ENCODE measurements at places on chromosomes 7 and 10.

GRCh38 chr7:147308539-147308938, 1191.9 kb downstream of the CNTNAP2 start:
- no peak for DNase-seq

DNA sequence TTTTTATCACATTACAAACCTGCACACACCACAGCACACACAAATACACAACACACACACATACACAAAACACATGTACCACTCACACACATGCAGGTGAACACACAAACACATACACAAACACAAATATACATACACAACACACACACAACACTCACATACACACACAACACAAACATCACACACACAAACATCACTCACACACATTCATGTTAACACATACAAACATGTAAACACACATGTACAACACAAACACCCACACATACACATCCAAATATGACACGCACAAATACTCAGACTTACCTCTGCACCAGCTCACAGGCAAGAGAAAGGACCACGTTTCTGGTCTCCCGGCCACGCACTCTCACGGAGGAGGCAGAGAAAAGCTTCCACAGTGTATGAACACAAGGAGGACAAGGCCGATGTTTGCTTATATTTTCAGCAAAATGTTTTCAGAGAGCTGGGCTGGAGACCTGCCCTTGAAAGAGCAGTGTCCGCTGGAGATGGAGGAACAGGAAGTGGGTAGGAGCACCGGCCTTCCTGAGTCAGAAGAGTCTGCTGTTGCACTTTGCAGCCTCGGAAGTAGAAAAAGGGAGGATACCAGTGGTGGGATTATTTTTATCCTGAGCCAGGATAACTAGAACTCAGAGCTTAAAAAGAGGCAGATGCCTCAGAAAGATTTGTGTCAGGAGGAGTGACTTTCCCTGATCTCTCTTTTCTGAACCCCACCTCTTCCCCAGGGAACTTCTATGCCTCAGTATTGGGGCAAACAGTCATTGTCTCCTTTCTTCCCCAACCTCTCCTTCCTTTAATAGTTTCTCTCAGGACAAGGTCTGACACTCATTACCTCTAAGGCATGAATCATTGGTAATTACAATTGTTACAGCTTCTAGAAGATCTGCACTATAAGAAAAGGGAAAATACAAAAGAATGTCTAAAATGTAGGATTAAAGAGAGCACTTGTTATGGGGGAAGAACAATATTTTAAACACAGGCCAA, at the start of gene GIMAP6:
TSS of gene GIMAP6 (minus strand) at position 520 of the 999 bp plus-strand sequence. CDS start 2,243 bp downstream, outside the sequence.
- DNase-seq = no peak

DNA sequence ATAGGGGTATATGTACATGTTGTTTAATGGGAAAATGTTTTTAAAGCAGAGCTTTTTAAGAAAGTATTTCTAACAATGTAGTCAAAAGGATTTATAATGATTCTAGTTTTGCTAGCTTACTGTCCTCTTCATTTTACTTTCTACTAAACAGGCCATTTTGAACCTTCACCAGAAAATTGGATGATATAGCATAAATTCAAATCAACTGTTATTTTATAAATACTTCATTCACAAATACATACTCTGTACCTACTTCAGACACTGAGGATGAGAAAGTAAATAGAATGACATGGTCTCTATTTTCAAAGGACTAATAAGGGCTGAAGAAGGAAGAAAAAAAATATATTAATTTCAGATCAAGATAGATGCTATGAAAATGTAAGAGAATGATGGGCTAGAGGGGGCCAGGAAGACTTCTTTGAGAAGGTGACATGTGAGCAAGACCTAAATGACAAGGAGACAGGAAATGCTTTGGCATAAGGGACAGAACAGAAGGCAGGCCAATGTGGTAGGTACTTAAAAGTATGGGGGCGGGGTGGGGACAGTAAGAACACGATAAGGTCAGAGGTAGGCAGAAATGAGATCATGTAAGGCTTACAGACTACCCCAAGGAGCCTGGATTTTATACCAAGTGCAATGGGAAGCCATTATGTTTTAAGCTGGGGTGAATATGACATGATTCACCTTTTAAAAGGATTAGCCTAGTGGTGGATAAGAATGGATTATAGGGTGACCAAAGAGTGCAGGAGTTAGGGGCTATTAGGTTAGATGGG, 5.2 kb downstream of the NAMPT start:
- no peak for DNase-seq

DNA sequence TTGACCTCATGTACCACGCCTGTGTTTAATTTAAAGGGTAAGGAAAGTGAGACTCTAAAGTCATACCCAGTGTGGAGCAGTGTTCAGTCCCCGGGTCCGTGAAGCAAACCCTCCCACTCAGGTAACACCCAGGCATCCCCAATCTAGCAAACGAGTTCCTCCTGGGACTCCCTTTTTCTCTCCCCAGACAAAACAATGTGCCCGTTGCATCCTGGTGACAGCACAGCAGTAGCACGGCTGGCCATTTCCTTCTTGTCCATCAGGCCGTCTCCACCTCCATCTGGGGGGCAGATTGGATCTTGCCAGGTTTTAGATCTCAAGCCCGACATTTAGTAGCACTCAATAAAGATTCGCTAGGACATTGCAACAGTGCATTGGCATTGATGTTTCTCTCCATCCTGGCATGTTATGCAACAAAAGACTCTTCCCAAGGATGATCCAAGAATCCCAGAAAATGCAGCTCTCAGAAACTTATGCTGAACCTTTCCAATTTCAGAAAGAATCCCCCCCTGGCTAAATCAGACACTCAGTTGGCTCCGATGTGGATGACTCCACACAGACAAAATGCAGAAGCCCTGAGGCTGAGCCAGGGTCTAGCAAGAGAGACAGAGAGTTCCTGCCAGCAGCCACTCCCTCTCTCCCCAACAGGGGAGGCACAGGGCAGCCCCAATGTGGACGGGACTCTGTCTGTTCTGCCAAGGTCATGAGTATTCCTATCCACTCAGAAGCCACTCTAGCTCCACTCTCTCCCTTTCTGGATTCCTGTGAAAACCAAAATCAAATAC, 274.5 kb upstream of the MGMT start:
- peak; percentile 79 for DNase-seq

GRCh38 chr10:91536111-91536510, 96.8 kb downstream of the PPP1R3C start:
- DNase-seq = no peak

- DNase-seq = peak; percentile 45
Observed at GRCh38 chr10:13705526-13706174, 118.9 kb downstream of the PRPF18 start.

DNA sequence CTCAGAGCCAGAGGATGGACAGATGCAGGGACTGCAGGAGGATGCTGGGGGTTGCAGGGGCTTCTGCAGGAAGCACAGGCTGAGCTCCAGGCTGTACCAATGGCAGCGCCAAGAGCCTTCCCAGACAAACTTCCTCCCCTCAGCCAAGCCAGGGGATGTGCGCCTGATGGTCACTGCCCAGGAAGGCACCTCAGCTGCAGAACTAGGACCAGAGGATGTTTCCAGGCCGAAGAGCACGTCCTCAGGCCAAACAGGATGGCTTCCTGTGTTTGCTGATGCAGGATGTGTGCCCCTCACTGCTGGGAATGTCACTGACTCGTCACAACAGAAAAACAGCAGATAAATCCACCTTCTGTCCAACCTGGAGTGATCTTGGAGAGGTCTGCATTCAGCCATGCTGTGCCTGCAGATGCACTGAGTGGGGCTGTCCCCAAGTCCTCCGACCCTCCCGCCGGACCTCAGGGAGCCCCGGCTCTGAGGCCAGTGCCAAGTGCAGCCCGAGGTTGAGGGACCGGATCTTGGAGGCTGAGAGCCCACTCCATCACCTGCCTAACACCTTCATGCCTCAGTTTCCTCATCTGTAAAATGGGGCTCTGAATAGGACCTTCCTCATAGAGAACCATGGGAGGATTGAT, 152.5 kb upstream of the CHST15 start:
- DNase-seq = no peak

DNA sequence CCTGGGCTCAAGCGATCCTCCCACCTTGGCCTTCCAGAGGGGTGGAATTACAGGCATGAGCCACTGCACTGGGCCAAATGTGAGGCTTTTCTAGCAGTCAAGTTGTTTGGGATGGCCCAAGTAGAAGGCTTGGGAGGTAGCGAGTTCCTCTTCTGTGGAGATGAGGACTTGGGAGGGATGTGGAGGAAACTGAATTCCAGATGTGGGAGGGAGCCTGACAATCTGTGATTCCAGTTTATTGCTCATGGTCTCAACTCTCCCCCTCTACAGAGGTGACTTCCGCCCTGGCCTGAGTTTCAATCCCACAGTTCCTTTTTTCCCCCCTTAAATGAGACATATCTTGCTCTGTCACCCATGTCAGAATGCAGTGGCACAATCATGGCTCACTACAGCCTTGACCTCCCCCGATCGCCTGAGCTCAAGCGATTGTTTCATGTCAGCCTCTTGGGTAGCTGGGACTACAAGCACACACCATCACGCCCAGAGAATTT, 3.4 kb downstream of the STYXL1 start:
- DNase-seq = no peak

DNA sequence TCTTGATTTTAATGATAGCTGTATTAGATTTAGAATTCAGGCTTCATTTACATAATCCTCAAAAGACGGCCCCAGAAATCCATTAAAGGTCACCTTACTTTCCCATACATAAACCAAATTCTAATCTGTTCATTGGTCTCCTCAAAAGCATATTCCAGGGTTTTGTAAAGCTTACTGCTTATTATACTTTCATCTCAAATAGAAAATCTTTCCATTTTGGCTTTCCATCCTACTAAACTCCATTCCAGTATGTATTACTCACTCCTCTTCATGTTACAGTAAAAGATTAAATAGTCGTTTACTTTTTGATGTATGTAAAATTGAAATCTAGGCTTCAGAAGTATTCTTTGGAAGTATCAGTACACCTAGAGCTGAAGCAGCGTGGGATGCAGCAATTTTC, 143.5 kb upstream of the LRRN3 start:
- no peak for DNase-seq

DNA sequence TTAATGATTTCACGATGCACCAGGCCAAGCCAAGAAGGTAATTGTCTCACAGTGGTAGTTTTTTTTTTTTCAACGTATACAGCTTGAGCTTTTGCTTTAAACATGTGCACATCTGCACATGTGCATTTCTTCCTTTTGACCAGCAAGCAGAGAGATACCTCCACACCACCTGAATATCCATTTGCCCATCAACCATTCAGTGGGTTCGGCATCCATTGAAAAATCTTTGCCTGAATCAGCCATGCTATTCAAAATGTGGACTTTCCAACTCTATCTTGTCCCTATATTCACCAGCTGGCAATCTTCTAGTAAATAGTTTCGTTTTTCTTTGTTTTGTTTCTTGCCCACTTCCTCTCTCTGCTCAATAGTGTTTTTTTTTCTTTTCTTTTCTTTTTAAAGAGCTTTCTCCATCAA, 7.7 kb upstream of the TRA2A start:
- DNase-seq = no peak

GRCh38 chr7:5094641-5095040, 49.0 kb downstream of the RBAK start:
- no peak for DNase-seq

GRCh38 chr7:130274296-130274695, 7.6 kb downstream of the CPA2 start:
- DNase-seq = no peak

DNA sequence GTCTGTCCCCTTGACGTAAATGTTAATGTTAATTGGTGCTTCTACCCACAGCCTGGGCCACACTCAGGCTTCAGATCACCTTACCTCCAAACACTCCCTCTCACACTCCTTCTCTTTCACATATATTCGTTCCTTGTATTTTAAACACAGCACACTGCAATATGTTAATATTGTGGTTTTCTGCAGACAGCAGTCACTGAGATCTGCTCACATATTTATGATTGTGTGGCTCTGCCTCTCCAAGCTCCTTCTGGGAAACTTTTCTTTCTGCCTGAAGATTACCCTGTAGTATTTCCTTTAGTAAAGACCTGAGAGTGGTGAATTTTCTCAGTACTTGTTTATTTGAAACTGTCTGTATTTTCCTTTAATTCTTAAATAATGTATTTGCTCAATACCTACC, 104.7 kb downstream of the VWC2 start:
- no peak for DNase-seq

- DNase-seq = peak; percentile 70
Observed at GRCh38 chr7:42831718-42832522, 80.0 kb downstream of the C7orf25 start.

GRCh38 chr7:1807821-1808600, 137.9 kb downstream of the ELFN1 start:
- DNase-seq = no peak

DNA sequence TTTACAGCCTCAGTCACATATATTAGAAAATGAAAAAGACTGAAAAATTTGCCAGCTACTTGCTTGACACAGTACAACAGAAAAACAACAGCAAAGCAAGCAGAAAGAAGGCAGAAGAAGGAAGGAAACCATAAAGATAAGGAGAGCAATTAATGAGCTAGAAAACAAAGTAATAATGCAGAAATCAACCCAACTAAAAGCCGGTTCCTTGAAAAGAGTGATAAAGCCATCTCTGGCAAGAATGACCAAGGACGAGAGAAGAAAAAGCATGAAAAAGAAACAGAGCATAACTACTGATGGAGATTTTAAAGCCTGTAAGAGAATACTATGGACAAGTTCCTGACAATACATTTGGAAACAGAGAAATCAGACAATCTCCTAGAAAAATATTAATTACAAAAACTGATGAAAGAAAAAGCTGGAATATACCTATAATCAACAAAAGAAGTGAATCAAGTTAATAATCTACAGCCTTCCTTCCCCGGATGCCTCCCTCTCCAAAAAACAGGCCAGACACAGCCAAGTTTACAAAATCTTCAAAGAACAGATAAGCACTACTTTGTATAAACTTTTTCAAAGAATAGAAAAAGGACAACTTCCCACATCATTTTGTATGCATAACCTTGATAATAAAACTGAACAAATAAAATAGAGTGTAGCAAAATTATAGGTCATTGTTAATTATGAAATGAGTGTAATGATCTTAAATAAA, 204.0 kb downstream of the BAMBI start:
- DNase-seq = no peak

DNA sequence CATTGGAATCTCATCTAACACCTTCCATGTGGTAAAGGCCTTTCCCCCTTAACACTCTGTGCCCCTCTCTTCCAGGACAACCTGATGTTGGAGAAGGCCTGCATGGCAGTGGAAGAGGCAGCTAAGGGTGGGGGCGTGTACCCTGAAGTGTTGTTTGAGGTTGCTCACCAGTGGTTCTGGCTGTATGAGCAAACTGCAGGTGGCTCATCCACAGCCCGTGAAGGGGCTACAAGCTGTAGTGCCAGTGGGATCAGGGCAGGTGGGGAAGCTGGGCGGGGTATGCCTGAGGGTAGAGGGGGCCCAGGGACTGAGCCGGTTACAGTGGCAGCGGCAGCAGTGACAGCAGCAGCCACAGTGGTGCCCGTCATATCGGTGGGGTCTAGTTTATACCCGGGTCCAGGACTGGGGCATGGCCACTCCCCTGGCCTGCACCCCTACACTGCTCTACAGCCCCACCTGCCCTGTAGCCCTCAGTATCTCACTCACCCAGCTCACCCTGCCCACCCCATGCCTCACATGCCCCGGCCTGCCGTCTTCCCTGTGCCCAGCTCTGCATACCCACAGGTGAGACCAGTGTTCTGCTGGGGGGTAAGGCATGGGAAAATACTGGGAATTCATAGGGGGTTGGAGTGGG, 12.4 kb downstream of the NDST2 start:
- no peak for DNase-seq
